ENCODE measurements at places on chromosomes 3 and 15. TPM values are rescaled to one million over a fixed set of nuclear protein-coding genes. Genes with fewer than 3 reads are reported as not detected.

EHHADH gene
- total RNA-seq, result 1.0 TPM

NR1I2 gene
- total RNA-seq, result 1.6 TPM

DZIP3 gene
- 22.6 TPM for total RNA-seq

PLAAT1 gene
- total RNA-seq, result 3.7 TPM

SI gene
- total RNA-seq, result not detected

NCKIPSD gene
- 48.8 TPM for total RNA-seq

CRTAP gene
- total RNA-seq, result 193 TPM

EXD1 gene
- 0.22 TPM for total RNA-seq

GP5 gene
- total RNA-seq, result not detected

UQCRC1 gene
- total RNA-seq, result 492 TPM

SPTSSB gene
- total RNA-seq, result 0.31 TPM

ARL14 gene
- 0.07 TPM for total RNA-seq

CRELD1 gene
- 22.2 TPM for total RNA-seq

SLC22A13 gene
- 0.24 TPM for total RNA-seq

ALG1L2 gene
- total RNA-seq, result 1.7 TPM

STOML1 gene
- total RNA-seq, result 13.6 TPM

ATP10A gene
- 1.4 TPM for total RNA-seq

AMOTL2 gene
- 46.0 TPM for total RNA-seq

CHRFAM7A gene
- 2.2 TPM for total RNA-seq

LRRN1 gene
- total RNA-seq, result 22.6 TPM

GMNC gene
- 0.07 TPM for total RNA-seq

OIP5 gene
- total RNA-seq, result 45.0 TPM

FOXL2NB gene
- 3.9 TPM for total RNA-seq

NMD3 gene
- 45.2 TPM for total RNA-seq

SAMD7 gene
- not detected for total RNA-seq

AADACL2 gene
- not detected for total RNA-seq

NMB gene
- total RNA-seq, result 19.4 TPM

FOXL2 gene
- total RNA-seq, result 2.2 TPM

TNFSF10 gene
- total RNA-seq, result not detected

SPESP1 gene
- total RNA-seq, result 0.48 TPM

FGF12 gene
- total RNA-seq, result 9.6 TPM

All from H7 (cell line).